ENCODE measurements at places on chromosomes 12 and 14. TPM values are rescaled to one million over a fixed set of nuclear protein-coding genes. Genes with fewer than 3 reads are reported as not detected.

- no peaks in the 10 kb centered on the region for H3K4me1 ChIP-seq
- no peaks in the 10 kb centered on the region for H3K36me3 ChIP-seq
- no peaks in the 10 kb centered on the region for H3K27me3 ChIP-seq
- H3K4me3 ChIP-seq = no peak overlapping the region
- DNase-seq = peak; percentile 50
- H3K27ac ChIP-seq = no peak overlapping the region
Observed at GRCh38 chr14:32635061-32635719, 303.5 kb upstream of the NPAS3 start.

- H3K36me3 ChIP-seq = no peaks in the 10 kb centered on the region
- H3K27ac ChIP-seq = no peak overlapping the region
- no peaks in the 10 kb centered on the region for H3K27me3 ChIP-seq
- peaks cover 52% of the 10 kb centered on the region for H3K4me1 ChIP-seq
- H3K4me3 ChIP-seq = no peak overlapping the region
Observed at GRCh38 chr14:100077441-100077840, 12.2 kb downstream of the EVL start.

GRCh38 chr12:13945236-13945635 lies 36.2 kb downstream of the GRIN2B start:
- H3K36me3 ChIP-seq = no peaks in the 10 kb centered on the region
- no peaks in the 10 kb centered on the region for H3K27me3 ChIP-seq

DNA sequence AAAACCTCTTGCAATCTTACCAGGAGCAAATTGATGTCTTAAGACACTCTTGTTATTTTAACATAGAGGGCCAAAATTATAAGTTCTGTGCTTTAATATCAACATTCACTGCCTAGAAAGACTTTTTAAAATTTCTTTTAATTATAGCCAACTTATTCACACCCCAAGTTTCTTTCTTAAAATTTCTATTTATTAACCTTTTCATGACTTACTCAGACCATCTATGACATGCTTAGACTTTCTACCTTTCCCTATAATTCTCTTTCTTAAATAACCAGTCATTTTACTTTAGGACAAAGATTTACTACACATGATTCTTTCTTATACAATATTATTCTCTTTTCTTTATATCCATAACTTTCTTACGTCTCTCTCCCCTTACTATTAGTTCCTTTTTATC lies 220.4 kb downstream of the NUBPL start:
- H3K27ac ChIP-seq = no peak overlapping the region
- H3K4me1 ChIP-seq = no peaks in the 10 kb centered on the region
- no peaks in the 10 kb centered on the region for H3K36me3 ChIP-seq
- DNase-seq = no peak
- no peaks in the 10 kb centered on the region for H3K27me3 ChIP-seq
- H3K4me3 ChIP-seq = no peak overlapping the region

DNA sequence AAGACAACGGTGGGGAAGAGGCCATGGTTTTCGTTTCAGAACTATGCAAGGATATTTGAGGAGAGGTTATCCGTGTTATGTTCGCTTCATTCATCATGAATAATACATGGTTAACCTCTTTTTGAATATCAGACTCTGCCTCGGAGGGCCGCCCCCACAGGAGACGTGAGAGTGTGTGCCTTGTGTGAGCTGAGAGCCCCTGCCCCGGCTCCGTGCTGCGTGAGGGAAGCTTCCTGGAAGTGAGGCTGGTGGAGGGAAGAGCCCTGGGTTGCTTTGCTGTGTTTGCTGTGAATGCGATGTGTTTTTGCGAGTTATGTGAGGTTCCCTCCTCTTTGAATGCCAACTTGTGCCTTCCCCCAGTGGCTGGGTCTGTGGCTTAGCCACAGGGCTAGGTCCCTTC lies 146.0 kb upstream of the RTL1 start:
- no peak overlapping the region for H3K4me3 ChIP-seq
- H3K27ac ChIP-seq = no peak overlapping the region
- DNase-seq = no peak
- no peaks in the 10 kb centered on the region for H3K36me3 ChIP-seq
- H3K4me1 ChIP-seq = no peaks in the 10 kb centered on the region
- no peaks in the 10 kb centered on the region for H3K27me3 ChIP-seq

GRCh38 chr12:1576410-1577241 lies 17.8 kb downstream of the FBXL14 start:
- no peaks in the 10 kb centered on the region for H3K36me3 ChIP-seq
- peaks cover 39% of the 10 kb centered on the region for H3K4me1 ChIP-seq
- H3K4me3 ChIP-seq = peak overlapping the region; percentile 25
- DNase-seq = peak; percentile 86

DNA sequence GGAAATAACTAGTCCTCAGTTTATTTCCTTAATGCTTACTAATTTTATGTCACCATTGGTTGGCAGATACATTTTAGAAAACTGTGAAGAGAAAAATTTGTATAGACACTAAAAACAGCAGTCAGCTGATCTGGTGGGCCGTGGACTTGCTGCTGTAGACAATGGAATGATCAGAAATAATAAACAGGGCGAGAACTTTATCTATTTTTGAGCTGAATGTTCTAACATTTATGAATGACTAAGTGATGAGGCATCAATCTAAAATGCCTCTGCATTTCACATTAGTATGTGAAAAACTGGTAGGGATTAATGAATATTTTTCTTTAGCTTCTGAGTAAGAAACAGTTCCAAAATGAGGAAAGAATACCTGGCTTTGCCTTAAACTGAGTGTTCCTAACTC lies 24.8 kb upstream of the PKP2 start:
- H3K4me1 ChIP-seq = no peaks in the 10 kb centered on the region
- no peak overlapping the region for H3K4me3 ChIP-seq
- no peaks in the 10 kb centered on the region for H3K27me3 ChIP-seq
- H3K36me3 ChIP-seq = no peaks in the 10 kb centered on the region
- no peak for DNase-seq

GRCh38 chr12:4540638-4541037 lies 1.9 kb downstream of the RAD51AP1 start:
- H3K27me3 ChIP-seq = no peaks in the 10 kb centered on the region
- H3K36me3 ChIP-seq = no peaks in the 10 kb centered on the region
- no peak overlapping the region for H3K27ac ChIP-seq
- no peak overlapping the region for H3K4me3 ChIP-seq
- DNase-seq = no peak

- no peak overlapping the region for H3K4me3 ChIP-seq
- peaks cover 35% of the 10 kb centered on the region for H3K4me1 ChIP-seq
- peaks cover 19% of the 10 kb centered on the region for H3K36me3 ChIP-seq
- no peaks in the 10 kb centered on the region for H3K27me3 ChIP-seq
- H3K27ac ChIP-seq = no peak overlapping the region
Observed at GRCh38 chr14:61460718-61461611, 139.6 kb downstream of the PRKCH start.

DNA sequence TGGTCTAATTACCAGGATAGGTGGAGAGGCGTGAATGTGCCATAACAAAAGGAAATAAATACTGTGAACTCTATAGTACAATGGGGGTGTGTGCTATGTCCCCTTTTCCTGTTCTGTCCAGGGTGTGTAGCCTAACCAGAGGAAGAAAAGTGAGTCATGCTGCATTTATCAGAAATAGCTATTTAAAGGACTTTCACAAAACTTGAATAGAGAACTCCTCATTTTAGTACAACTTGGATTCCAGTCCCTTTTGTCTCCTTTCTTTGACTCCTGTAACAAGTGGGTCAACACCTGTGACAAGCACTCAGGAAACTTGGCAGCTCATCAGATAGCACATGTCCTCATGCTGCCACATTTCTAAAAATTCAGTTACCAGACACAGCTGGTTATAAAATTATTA lies 123.4 kb downstream of the CCDC91 start:
- H3K27ac ChIP-seq = no peak overlapping the region
- H3K27me3 ChIP-seq = no peaks in the 10 kb centered on the region
- no peak for DNase-seq
- H3K4me3 ChIP-seq = no peak overlapping the region
- H3K4me1 ChIP-seq = no peaks in the 10 kb centered on the region

GRCh38 chr14:37023875-37024565 lies 148.4 kb downstream of the SLC25A21 start:
- DNase-seq = no peak
- H3K4me3 ChIP-seq = no peak overlapping the region
- H3K27ac ChIP-seq = no peak overlapping the region
- no peaks in the 10 kb centered on the region for H3K4me1 ChIP-seq

DNA sequence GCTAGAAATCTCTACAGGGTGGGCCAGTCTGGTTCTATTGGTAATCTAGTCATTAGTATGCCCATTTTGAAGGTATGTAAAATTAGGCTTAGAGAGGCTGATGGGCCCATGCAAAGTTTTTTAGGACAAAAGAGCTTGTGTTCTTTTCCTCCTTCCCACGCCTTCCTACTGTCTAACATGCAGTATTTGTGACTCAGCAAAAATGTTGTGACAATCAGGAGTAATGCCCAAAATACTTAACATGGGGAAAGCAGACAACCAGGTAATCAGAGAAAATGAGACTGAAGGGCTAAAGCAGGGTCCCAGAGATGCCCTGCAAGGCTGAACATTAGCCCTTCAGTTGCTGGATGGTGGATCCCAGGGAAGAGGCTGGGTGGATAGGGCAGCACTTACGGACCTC lies 437.9 kb downstream of the BCL11B start:
- no peaks in the 10 kb centered on the region for H3K36me3 ChIP-seq
- no peak overlapping the region for H3K4me3 ChIP-seq
- peaks cover 7% of the 10 kb centered on the region for H3K27me3 ChIP-seq

- no peaks in the 10 kb centered on the region for H3K36me3 ChIP-seq
- no peaks in the 10 kb centered on the region for H3K4me1 ChIP-seq
- H3K27ac ChIP-seq = no peak overlapping the region
- peak; percentile 63 for DNase-seq
Observed at GRCh38 chr14:66078006-66078405, 408.2 kb upstream of the CCDC196 start.

GRCh38 chr14:58882577-58883018 lies 244.8 kb downstream of the DACT1 start:
- H3K4me1 ChIP-seq = no peaks in the 10 kb centered on the region
- no peak overlapping the region for H3K27ac ChIP-seq
- H3K36me3 ChIP-seq = no peaks in the 10 kb centered on the region
- H3K27me3 ChIP-seq = no peaks in the 10 kb centered on the region
- DNase-seq = peak; percentile 50
- H3K4me3 ChIP-seq = no peak overlapping the region

DNA sequence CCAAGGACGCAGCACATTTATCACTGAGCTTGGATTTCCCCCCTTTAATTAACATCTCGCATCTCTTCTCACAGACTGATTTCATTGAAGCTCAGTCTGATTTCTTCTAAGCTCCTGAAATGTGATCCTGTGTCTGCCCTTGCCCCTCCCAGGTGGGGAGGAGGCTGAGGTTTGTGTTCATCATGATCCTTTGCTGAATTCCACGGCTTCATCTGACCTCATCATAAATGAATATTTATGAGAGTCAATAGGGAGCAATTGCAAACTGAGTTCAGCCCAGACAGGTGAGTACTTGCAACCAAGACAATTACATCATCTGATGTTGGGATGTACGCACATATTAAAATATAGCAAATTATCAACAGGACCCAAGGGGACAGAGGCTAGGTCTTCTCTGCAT lies 72.4 kb downstream of the MAP1LC3B2 start:
- no peak overlapping the region for H3K27ac ChIP-seq
- H3K4me3 ChIP-seq = no peak overlapping the region
- H3K36me3 ChIP-seq = no peaks in the 10 kb centered on the region
- DNase-seq = no peak
- H3K4me1 ChIP-seq = no peaks in the 10 kb centered on the region
- H3K27me3 ChIP-seq = no peaks in the 10 kb centered on the region

DNA sequence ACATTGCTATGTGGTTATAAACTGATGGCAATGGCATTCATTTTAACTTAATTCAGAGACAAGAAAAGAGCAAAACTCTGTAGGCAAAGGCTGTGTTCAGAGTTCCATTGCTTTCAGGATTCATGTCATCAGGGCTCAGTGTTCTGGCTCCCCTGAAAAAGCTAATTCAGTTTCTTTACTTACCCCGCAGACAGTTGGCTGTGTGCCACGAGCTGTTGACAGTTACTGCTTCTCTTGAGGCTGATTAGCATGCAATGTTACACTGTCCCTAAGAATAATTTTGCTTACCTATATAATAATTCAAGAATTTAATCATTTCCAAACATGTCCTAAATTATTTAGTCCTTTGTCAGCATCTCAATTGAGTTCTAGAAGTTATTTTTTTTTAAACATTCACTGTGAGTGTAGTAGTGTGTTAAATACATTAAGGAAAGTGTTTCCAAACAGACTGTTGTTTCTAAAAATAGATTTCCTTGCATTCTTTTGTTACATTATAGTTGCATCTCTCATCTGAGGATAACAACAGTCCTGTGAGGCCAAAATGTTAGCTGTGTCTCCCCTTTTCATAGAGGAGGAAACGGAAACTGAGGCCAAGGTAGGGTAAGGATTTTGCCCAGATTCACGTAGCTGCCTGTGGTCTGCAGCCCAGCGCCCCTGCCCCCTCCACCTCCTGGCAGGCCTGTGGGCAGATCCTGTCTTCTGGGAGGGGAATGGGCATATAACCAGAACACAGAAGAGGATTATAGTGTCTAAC lies 98.6 kb downstream of the PELI2 start:
- no peaks in the 10 kb centered on the region for H3K27me3 ChIP-seq
- no peak overlapping the region for H3K4me3 ChIP-seq

DNA sequence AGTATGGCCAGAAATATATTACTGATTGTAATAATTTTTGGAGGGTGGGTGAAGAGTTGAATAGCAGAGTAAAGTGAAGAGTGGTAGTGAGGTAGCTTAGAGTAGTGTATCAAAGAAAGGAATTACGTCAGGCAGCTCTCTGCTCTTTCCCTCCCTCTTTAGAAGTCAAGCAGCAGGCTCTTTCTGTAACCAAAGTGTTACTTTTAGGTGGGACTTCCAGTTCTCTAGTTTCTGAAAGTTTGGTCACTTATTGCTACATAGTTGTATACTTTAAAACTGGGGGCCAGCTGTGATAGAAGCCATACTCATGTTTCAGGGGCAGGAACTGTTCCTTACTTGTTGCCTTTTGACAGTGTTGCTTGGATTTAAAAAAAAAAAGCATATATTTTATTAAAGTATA lies 30.6 kb downstream of the ATF7IP start:
- no peak for DNase-seq
- no peaks in the 10 kb centered on the region for H3K27me3 ChIP-seq
- H3K36me3 ChIP-seq = no peaks in the 10 kb centered on the region
- no peak overlapping the region for H3K27ac ChIP-seq

DNA sequence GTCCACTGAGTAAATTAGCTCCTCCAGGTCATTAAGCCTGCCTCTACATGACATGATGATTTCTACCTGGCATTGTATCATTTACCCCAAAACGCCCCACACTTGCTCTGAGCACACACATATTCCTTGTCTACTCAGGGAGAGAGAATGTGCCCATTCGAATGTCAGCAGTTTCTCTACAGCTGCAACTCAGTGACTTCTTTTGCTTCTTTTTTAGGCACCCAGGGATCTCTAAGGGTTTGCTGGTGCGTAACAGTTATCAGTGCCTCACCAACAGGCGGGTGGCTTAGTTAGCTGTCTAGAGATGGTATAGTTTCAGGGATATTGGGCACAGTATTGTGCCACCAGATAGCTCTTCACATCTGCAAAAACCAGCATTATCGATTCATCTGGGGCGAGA lies 316.9 kb downstream of the PDZRN4 start:
- no peak overlapping the region for H3K4me3 ChIP-seq
- no peak overlapping the region for H3K27ac ChIP-seq
- no peak for DNase-seq
- no peaks in the 10 kb centered on the region for H3K27me3 ChIP-seq
- no peaks in the 10 kb centered on the region for H3K36me3 ChIP-seq

Gene KRT79
- total RNA-seq = not detected

Gene PLEKHH1
- total RNA-seq = 24.0 TPM

Gene PTGER2
- total RNA-seq = 3.5 TPM

Gene SPTB
- not detected for total RNA-seq

Gene RIMBP2
- total RNA-seq = 7.5 TPM

Gene OLR1
- total RNA-seq = not detected

Gene PRB2
- not detected for total RNA-seq

Gene CLEC1B
- total RNA-seq = not detected

Gene RTL1
- not detected for total RNA-seq

Gene EPYC
- not detected for total RNA-seq

Gene NEUROD4
- not detected for total RNA-seq

Data from stomach (tissue), 19 donors.